Activated T-helper 1 cell treated with anti-CD3 and anti-CD28 coated beads, Interleukin-2, amount 50 U/mL, for 16 hours (primary cell): ENCODE measurements at places on chromosomes 1 and 21.

DNA sequence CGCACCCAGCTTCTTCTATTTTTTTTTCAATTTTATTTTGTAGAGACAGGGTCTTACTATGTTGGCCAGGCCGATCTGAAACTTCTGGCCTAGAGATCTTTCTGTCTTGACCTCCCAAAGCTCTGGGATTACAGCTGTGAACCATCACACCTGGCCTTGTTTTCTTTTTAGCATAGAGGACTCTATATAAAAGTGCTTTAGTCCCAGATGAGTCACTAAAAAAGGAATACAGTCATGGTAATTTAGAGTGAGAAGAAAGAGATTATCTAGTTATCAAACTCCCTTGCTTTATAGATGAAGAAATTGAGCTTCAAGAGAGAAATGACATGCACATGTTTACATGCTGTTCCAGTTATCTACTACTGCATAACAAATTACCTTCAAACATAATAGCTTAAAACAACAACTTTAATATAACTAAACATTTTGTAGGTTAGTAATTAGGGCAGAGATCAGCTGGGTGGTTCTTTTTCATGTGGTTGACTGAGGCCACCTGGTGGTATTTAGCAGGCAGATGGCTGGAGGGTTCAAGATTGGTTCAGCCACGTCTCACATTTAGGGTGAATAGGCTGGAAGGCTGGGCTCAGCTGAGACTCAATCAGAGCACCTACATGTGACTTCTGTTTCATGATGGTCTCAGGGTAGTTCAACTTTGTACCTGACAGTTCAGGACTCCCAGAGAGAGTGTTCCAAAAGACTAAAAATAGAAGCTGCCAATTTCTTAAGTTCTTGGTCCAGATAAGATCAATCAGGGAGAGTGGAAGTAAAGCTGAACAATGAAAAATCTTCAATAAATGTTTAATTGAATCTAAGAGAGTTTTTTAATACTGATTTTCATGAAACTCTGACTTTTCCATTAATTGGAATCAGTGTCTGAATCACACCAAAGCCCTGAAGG lies 16.9 kb upstream of the MTF2 start:
- no peak for DNase-seq

DNA sequence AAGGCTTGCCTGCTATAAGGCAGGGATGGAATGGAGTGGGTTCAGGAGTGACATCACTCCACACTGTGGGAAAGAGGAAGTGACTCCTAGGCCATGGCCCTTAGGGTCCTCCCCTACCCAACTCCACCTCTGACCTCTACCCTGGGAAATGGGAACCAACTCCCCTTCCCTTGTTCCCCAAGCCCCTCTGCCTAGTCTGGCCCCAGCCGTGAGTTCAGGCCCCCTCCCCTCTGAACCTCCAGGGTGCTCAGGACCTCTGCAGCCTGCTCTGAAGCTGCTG lies 3.8 kb upstream of the GUCA2A start:
- no peak for DNase-seq

GRCh38 chr1:1985375-1986050 lies 18.1 kb downstream of the CFAP74 start:
- DNase-seq = no peak

DNA sequence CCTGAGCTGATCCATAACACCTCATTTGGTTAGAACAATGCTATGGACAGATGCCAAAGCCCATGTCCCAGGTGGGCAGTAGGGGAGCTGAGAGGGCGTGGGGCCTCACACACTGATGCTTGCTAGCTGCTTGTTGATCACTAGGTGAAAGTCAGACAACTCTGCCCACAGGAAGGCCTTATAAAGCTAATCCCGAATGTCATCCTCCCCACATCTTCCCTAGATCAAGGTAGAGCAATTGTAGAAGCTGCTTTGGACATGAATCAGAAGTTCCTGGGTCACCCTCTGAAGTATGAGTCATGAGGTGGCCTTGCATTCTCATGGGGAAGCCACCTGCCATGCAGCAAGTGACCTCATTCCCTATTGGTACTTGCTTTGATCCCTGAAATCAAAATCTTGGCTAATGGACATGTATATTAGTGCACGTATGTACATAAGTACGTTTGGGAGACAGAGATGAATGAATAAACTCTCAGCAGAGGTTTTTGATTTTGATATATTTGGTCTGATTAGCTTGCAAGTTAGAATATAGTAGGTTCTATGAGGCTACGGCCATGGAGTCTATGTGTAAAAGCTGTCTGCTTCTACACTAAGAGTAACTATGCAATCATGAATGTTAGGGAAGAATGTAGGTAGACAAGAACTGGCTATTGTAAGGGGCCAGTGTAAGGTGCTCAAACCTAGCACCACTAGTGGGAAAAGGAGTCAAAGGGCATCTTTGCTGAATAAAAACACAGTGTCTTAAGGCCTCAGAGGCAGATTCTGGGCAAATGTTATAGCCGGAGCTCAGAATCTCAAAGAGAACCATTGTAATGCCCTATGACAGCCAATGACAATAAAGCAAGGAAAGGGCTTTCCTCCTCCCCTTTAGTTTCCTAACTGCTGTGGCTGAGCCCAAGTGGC lies 52.6 kb downstream of the ABCA4 start:
- no peak for DNase-seq

DNA sequence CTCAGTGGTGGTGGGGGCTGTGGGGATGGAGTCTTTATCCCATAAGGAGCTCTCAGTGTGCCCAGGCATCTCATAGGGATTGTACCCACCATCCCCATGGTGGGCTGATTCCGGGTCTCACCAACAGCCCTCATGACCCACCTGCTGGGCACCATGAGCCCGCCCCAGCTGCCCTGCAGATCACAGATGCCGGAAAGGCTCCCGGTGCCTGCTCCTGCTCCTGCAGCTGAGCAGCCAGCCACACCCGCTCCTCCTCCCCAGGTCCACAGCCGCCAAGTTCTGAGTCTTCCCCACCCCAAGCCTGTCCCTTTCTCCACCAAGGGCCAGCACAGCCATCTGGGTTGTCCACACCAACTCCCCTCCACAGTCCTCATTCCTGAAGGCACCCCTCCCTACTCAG lies 15.5 kb upstream of the TSPEAR start:
- no peak for DNase-seq

DNA sequence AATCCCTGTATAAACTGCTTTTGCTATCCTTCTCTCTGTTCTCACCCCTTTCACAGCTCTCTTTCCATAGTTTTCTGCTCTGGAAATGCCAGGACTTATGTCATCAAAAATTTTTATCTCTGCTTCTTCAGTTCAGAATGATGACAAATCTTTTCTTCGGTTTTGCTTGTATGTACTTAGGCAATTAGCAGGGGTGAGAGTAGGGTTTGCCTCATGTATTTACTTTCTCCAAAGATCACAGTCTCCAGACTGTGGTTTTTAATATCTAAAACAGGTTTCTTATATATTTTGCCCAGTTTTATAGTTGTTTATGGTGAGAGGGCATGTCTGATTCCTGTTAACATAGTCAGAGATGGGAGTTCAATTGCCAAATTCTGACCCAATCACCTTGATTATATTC lies 235.4 kb upstream of the LYPLAL1 start:
- DNase-seq = no peak

DNA sequence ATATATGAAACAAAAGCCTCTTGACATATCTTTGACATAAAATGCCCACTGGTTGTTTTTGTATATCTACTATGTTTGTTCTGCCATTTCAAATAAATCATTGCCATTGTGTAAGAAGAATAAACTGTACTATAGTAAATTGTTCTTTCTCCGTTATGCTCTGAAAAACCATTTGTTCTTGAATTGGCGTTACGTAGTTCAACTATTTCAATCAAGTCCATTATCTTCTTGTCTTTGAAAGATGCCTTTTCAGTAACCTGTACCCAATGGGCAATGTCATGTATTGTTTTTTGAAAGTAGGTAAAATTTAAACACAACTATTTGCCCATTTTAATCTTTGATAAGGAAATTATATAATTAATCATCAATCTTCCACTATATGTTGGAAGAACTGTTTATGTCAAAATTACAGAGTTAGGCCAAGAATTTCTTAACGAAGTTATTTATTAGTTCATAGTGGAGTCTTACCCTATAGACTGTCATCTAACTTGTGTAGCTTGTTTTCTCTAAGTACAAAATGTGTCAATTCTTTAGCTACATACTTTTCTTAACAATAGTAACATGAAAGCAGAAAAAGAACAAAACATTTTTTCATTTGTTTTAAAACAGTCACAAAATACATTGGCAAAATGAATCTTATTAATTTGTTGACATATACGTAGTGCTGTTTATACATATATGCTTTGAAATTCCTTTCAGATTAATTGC lies 294.8 kb downstream of the PTPRC start:
- no peak for DNase-seq

GRCh38 chr1:232643251-232643650 lies 13.3 kb upstream of the SIPA1L2 start:
- no peak for DNase-seq

GRCh38 chr1:57033222-57034001 lies 67.6 kb upstream of the C8B start:
- DNase-seq = no peak

GRCh38 chr1:190250368-190250767 lies 227.3 kb downstream of the BRINP3 start:
- DNase-seq = no peak

- DNase-seq = no peak
These were observed 167.5 kb downstream of the CLIC6 start for GRCh38 chr21:34836103-34836932.

- DNase-seq = no peak
These were observed 336.4 kb downstream of the CAMTA1 start for GRCh38 chr1:7121622-7121988.

DNA sequence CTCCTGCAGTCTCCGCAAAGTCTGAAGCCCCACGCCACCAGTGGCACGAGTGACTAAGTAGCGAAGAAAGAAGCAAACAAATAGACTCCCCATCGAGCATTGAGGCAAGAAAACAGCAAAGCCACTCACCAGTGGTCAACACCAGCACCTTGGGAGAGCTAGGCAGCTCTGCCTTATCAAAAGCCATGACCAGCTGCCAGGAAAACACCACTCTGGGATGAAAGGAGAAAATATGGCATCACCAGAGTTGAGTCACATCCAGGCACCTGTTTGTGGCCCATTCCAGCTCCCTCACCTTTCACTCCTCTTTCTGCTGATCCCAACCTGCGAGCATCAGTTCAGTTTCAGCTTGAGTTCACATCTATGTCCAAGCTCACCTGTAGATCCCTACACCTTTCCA lies 17.2 kb downstream of the PDZK1 start:
- no peak for DNase-seq

DNA sequence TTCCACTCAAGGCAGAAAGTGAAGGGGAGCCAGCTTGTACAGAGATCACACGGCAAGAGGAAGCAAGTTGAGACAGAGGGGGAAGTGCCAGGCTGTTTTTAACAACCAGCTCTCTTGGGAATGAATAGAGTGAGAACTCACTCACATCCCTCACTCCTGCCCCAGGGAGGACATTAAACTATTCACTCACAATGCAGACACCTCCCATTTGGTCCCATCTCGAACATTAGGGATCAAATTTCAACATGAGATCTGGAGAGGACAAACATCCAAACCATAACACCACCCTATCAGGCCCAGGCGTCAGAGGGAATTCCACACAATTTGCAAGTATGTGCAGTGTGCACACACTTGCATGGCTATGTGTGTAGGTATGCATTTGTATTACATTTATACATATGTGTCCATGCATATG lies 62.7 kb downstream of the DMAP1 start:
- no peak for DNase-seq
